ENCODE measurements at places on chromosomes 7 and 10.

DNA sequence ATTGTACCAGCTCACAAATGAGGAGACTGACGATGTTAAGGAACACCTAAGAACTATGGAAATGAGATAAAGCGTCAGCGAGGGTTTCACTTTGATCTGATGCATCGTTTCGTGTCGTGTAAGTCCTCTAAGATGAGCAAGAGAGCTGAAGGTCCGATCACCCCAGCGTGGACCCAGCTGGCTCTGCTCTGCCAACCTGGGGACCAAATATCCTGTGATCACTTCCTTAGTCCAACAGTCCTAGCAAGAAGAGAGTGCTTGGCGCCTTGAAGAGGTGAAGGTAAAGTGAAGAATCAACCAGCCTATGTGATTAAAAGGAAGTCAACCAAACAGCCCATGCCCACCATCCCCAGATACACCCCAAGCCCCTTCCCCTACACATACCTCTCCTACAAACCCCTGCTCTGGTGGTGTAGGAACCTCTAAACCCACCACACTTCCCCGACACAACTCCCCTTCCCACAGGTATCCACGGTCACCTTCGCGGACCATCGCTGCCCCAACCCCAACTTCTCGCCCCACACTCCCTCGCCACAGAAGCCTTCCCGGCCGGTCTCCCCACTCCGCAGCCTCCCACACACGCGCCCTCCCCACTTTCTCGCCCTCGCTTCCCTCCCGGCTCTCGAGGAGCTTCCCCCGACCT is 722 bp downstream of the UPF2 start:
- no peak for DNase-seq

- DNase-seq = peak; percentile 15
Measured at GRCh38 chr7:47254081-47254977, 327.6 kb downstream of the TNS3 start.

DNA sequence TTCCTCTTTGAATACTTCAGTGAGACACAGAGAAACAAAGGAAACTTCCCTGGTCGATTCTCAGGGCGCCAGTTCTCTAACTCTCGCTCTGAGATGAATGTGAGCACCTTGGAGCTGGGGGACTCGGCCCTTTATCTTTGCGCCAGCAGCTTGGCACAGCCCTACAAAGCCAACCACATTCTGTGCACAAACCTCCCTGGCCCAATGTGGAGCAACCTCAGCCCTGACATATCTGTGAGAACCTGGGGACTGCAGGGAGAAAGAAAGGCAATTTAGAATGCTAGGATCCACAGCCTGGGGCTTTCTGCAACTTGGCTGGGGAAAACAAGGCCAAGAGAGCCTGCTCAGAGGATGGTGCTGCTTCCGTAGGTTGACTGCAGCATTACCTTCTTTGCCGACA is 63.5 kb upstream of the PRSS58 start:
- no peak for DNase-seq

DNA sequence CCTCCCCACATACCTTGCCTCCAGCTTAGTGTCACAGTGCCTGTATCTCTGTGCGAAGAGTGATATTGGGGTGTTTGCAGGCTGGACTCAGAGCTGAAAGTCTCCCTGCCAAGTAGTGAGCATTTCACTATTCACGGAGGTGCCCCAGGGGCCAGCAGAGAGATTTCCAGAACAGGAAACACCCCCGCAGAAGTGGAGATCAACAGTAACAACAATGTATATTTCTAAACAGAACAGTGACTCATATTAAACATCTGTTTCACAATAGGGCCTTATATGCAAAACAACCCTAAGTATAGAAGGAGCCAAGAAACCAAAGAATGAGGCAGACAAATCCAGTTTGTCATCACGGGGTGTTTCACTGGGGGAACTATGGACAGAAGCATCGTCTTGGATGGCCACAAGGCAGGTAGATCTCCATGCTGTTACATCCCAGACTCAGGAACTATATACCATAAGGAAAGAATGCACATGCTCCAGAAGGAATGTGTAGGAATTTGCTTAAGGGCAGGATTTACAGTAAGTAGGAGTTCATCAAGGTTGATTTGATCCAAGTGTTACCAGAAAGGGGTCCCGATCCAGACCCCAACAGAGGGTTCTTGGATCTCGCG is 29.3 kb upstream of the CCL24 start:
- no peak for DNase-seq

DNA sequence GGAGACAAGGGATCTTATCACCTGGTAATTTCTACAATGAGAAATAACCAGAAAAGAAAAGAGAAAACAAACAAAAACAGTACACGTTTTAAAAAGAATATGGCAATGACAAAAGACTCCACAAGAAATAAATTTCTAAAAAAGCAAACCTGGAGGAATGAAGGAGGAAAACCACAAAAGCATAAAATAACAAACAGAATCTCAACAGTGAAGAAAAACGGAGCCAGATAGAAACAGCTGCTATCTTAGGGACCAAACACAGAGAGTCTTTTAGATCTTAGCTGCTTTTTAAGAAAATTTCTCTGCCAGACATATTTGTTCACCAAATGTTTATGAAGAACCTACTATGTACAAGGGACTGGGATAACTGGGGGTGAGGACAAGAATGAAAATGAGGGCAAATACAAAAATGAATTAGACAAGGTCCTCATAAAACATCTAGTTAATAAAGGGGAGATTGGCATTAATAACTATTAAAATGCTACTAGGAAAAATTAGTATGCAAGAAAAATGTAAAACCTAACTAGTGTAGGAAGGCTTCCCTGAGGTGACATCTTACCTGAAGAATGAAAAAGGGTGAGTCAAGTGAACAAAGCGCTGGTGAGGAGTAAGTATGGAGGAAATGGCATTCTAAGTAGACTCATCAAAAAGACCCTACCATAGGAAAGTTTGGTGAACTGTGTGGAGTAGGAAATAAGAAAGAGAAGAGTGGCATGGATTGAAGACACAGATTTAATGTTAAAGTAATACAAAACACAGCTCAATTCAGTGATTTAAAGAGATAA is 34.3 kb downstream of the WASL start:
- DNase-seq = no peak

GRCh38 chr10:34505338-34505737 is 309.8 kb downstream of the PARD3 start:
- DNase-seq = no peak

DNA sequence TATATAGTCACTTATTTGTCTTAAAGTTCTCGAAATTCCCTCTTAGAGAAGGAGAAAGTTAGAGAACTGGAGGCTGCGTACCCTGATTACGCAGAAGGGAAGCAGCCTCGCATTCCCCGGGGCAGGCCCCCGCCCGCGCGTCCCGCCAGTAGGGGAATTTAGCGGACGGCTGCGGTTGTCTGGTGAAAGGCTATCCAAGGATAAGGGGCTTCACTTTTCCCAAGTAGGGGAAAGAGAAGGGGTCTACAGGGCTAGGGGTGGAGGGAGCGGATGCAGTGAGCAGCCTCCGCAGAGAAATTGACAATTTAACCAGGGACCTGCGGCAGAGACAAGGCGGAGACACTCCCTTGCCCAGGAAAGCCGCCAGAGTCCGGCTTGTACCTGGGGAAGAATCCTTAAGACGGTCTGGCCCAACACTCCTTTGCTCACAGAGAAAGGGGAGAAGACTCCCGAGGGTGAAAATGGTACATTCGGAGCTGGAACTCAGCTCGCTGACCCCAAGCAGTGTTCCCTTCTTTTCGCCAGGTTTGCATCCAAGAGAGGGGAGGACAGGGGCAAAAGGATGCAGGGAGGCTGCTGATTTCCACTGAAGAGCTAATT is 994 bp upstream of the MAGI2 start:
- no peak for DNase-seq

DNA sequence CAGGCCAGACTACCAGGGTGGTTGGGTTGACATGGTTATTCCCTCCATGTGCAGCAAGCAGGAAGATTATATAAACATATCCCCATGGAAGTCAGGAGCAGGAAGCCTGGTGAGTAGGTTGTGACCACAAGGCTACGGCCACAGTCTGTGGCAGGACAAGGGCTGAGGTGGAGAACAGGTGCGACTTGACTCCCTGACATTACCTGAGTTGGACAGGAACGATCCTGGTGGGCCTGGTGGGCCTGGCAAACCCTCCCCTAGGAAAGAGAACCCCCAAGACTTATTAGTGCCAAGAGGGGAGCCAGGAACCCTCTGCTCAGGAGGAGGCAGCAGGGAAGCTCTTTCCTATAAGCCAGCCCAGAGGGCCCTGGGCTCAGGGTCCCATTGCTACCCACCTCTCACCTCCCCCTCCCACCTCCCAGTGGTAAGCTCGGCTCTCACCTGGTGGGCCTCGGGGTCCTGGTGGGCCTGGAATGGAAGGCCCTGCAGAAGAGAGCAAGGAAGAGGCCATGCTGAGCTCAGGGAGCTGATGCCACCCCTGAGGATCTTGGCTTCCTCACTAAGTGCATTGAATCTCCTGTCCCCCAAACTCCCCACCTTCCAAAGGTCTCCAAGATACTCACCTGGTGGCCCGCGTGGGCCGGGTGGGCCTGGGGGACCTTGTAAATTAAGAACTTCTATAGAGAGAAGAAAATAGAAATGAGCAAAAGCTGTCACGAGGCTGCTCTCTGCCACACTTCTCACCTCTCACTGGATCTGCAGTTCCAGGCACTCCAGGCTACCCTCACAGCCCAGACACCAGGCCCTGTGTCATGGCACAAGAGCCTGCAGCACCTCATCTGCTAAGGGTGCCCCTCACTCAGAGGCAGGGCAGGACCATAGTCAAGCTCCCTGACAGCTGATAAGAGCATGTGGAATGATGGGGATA is 44.6 kb downstream of the COL17A1 start:
- no peak for DNase-seq

DNA sequence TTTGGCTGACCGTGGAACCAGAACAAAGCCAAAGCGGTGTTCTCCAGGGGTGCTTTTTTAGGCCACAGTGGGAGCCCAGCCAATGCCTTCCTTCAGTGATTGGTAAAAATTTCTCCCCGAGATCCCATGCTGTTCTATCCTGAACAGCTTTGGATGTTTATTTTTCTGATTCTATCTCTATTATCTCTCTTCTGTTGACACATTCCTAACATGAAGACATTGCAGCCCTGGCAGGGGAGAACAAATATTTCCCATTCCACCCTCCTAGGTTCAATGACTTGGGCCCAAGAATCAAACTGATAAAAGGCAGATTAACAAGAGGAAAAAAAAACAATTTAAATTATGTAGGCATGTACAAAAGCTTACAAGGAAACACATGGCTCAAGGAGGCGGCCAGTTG is 162.7 kb downstream of the PFKFB3 start:
- no peak for DNase-seq

GRCh38 chr10:22611425-22612115 is 102.8 kb downstream of the PIP4K2A start:
- no peak for DNase-seq

DNA sequence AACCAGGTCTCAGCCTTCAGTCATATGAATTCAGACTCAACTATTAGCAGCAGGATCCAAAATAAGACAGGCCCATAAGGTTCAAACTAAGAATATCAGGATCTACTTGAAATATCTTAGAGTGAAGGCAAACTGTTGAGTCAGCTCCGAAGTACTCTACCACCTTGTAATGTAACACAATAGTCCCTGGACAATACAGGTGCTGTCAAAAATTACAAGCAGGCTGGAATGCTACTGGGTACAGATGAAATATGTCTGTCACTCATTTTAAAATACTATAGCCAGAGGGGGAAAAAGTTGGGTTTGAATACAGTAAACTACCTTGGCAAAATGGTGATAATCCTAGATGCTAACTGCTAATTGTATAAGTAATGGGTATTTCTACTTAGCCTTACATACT is 6.8 kb downstream of the PAXIP1 start:
- DNase-seq = no peak

DNA sequence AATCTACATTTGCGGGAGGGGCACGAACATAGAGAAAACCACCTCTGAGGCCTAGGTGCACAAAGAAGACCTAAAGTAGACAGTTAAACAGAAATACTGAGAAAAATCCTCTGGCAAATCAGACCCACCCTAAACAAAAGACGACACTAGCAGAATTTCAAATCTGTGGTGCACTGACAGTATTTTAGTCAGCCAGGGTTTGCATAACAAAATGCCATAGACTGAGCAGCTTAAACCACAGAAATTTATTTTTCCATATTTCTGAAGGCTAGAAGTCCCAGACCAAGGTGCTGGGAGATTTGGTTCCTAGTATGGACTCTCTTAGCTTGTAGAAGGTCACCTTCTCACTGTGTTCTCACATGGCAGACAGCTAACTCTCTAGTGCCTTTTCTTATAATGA is 26.3 kb downstream of the IPMK start:
- DNase-seq = no peak

DNA sequence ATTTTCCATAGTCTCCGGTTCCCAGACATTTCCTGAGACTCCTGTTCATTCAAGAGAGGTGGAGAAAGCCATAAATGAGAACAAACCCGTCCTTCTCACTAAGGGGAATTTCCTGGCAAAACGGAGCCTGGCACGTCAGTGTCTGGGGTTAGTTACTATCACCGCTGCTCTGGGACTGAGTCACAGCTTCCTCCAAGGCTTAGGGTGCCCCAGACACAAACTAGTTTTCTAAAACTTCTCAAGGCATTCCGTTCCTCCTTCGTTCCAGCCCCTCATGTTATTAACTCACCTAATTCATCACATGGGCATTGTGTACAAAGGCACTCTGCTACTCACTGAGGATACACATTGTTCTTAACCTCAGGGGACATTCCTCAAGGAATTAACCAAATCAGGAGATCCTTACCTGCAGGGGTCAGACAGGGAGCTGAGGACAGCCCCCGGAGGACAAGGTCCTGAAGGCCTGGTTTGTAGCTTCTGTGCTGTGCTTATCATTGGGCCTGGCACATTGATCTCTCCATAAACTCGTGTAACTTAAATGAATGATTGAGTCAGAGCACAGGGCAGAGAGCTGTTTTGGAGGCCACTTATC is 103.0 kb upstream of the KLF6 start:
- no peak for DNase-seq

- DNase-seq = no peak
Measured at GRCh38 chr7:140982508-140982907, 32.2 kb downstream of the MRPS33 start.

DNA sequence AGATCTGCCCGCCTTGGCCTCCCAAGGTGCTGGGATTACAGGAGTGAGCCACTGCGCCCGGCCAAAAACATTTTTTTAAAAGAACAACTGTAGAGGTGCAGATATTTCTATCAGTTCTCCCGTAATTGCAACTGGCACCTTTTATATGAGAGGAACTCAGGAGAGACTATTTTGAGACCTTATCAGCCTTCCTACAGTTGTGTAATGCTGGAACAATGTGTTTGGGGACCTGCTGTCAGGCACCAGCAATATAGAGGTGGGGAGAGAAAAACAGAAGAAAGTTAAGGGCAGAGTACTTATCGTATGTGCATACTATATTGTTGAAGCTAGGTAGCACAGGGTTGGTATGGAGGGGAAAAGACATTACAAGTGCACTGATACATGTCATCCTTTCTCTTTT is 343.8 kb upstream of the ANKRD30A start:
- no peak for DNase-seq

DNA sequence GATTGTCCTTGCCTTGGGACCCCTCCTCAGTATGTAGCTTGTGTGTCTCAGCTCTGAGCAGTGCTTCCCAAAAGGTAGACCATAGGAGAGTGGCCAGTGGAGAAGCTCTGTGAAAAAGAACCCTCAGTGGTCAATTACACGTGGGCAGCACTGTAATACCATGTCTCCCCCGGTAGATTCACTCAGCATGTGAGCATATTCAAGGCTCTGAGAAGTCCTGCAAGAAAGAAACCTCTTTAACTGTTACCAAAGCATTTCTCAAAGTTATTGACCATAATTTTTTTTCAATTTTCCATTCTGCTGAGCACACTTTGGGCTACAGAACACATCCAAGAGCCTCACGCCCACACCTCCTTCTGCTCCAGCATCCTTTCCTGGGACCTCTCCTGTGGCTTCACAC is 143.1 kb downstream of the RGS10 start:
- no peak for DNase-seq

GRCh38 chr7:92259610-92260247 is 14.0 kb downstream of the ANKIB1 start:
- no peak for DNase-seq

Data from stimulated activated CD8-positive, alpha-beta memory T cell treated with anti-CD3 and anti-CD28 coated beads, Interleukin-4, amount 100 ng/mL, for 1 hour (primary cell).